ENCODE measurements at places on chromosomes 2 and 18. TPM values are rescaled to one million over a fixed set of nuclear protein-coding genes. Genes with fewer than 3 reads are reported as not detected.

- DNase-seq, result no peak
These were observed 29.0 kb downstream of the PDE6D start for GRCh38 chr2:231752061-231752460.

- DNase-seq, result no peak
These were observed 89.1 kb downstream of the CAMKMT start for GRCh38 chr2:44450806-44451205.

DNA sequence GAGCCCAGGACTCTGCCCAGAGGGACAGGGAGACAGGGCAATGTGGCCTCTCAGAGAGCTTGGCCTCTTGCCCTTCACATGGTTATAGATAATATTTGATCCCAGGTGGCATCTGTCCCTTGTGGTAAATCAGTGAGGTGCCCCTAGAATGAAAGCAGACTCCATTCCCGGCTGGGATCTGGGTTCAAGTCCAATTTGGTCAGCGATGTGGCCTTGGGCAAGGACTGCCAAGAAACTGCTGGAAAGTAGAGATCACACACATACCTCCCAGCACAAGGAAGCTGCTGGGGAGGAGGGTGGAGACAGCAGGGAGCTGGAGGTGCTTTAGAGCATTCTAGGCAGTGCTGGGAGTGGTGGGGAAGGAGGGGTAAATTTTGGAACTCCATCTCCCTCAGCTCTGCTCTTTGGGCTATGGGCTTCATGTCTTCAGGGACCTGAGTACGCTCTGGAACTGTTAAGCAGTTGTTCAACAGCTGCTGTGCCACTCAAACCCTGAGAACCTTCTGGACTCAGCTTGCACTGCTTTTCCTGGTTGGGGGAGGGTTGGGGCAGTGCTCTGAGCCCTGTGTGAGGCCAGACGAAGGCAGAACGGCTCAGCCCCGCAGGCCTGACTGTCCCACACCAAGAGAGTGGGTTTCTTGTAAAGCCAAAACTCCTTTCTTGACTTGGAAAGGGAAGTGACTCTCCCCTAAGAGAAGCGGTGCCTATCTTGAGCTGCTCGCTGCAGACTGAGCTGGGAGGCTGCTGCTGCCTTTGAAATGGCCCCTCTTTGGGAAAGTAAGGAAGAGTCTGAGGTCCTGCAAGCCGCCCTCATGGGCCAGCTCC is 23.0 kb downstream of the INPP5D start:
- peak; percentile 43 for DNase-seq

GRCh38 chr2:147867050-147867449 is 22.2 kb downstream of the ACVR2A start:
- DNase-seq, result no peak

DNA sequence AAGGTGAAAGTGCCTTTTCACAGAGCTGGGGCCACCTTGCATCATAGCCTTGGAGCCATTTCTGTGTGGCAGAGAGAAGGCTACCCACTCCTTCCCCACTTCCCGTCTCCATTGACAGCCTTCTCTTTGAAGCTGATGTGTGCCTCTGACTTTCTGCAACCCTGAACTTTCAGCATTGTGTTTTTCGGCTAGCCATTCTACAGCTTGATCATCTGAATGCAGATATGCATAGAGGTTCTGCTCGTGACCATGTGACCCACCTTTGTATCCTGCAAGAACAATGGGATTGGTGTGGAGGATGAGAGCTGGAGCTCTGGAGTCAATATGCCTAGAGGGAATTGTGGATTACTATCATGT is 69.1 kb upstream of the KCNE4 start:
- no peak for DNase-seq

GRP gene
- not detected for total RNA-seq

Measured in right lobe of liver (tissue), 6 donors.